ELF-1 (cell line): ENCODE measurements at places on chromosomes 1 and 21.

GRCh38 chr1:2314273-2314802, 77.0 kb downstream of the MORN1 start:
- peak; percentile 79 for DNase-seq

DNA sequence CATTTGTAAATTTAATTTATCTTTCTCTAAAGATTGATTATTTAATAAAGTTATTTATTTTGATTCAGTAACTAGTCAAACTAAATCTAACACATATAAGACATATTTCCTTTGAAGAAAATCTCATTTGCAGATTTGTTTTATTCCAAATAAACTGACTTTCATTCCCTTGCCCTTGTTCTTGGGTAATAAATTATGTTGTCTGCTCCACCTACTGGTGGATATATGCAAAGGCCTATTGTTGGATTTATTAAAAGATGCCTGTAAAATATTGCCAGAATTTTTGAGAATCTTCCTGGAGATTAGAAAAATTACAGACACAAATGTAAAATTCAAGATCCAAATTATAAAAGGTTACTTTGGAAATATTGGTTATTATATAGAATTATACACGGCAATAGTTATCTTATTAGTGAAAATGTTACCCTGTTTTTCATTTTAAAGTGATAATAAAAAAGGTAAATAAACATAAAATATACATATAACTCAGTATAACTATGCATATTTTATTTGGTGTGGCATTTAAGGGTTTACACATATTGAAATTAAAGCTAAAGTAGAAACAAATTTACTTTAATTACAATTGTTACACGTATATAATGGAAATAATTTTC, 116.1 kb downstream of the SPATA17 start:
- DNase-seq = no peak

DNA sequence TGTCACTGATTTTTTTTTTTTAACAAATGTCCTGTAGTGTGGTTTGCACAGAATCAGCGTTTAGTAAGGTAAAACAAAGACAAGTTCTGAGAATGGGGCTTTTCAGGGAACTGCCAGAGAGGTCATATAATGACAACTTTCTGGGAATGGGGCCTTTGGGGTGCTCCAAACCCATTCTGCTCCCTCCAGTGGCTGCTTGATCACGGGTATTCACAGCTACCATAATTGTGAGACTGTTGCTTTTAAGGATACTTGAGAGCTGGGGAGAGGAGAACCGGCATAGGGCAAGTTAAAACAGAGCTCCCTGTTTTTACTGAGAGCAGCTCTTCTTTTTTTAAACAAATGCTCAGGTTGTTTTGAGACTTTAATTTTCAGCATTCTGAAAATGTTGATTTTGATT, 48.2 kb downstream of the CYP2J2 start:
- DNase-seq = no peak

GRCh38 chr1:199859491-199859933, 168.0 kb upstream of the NR5A2 start:
- no peak for DNase-seq

GRCh38 chr1:53763461-53763860, 24.5 kb upstream of the GLIS1 start:
- no peak for DNase-seq

DNA sequence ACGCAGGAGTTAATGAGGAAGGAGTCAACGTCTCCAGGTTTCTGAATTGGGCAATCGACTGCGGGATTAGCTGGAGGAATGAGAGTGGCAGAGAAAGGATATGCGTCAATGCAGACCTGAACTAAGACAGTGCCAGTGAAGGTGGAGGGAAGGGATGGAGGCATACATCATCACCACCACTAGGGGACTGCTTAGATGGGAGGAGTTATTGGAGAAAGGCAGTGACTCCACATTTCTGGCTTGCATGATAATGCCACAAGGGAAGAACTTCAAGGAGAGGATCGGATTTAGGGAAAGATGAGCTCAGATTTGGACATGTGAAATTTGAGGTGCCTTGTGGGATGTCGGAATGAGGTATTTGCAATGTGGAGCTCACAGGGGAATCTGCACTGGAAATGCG, 17.5 kb downstream of the VASH2 start:
- DNase-seq = peak; percentile 76

GRCh38 chr1:193537266-193538002, 351.0 kb upstream of the B3GALT2 start:
- no peak for DNase-seq

- peak; percentile 38 for DNase-seq
These were observed 60.7 kb downstream of the HSF2BP start for GRCh38 chr21:43598416-43599120.

- no peak for DNase-seq
These were observed 131.5 kb downstream of the CNIH3 start for GRCh38 chr1:224747578-224747977.

- no peak for DNase-seq
These were observed 278.4 kb upstream of the SNX7 start for GRCh38 chr1:98382986-98383740.

DNA sequence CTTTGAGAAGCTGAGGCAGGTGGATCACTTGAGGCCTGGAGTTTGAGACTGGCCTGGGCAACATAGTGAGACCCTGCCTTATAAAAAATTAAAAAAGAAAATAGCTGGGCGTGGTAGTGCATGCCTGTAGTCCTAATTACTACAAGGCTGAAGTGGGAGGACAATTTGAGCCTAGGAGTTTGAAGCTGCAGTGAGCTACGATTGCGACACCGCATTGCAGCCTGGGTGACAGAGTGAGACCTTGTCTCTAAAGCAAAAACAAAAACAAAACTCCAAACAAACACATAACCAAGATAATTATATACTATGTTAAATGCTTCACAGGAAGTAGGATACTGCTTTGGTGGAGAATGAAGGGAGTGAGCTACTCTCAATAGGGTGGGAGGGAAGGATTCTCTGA, 5.4 kb upstream of the PAFAH2 start:
- no peak for DNase-seq

GRCh38 chr1:159959451-159959850, 5.4 kb upstream of the SLAMF9 start:
- DNase-seq = peak; percentile 71

DNA sequence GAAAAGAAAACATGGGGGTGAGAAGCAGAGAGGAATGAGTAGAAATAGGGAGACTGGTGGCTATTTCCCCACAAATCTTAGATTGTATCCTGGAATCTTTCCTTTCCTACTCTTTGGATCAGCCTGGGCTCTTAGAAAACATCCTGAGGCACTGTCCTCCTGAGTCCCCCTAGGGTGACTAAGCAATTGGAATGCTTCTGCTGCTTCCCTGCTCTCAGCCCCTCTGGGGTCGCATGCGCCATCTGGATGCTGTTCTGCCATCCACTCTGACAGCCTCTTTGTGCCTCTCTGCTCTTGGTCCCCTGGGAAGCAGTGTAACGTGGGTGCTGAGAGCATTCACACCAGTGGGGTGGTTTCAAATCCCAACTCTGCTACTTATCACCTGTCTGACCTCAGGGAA, 443.0 kb downstream of the SIPA1L2 start:
- DNase-seq = peak; percentile 52

DNA sequence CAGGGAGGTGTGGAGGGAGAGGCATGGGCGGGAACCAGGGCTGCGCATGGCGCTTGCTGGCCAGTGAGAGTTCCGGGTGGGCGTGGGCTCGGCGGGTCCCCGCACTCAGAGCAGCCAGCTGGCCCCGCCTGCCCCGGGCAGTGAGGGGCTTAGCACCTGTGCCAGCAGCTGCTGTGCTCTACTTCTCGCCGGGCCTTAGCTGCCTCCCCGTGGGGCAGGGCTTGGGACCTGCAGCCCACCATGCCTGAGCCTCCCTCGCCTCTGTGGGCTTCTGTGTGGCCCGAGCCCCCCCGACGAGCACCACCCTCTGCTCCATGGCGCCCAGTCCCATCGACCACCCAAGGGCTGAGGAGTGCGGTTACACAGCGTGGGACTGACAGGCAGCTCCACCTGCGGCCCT, 38.6 kb upstream of the WARS2 start:
- no peak for DNase-seq

DNA sequence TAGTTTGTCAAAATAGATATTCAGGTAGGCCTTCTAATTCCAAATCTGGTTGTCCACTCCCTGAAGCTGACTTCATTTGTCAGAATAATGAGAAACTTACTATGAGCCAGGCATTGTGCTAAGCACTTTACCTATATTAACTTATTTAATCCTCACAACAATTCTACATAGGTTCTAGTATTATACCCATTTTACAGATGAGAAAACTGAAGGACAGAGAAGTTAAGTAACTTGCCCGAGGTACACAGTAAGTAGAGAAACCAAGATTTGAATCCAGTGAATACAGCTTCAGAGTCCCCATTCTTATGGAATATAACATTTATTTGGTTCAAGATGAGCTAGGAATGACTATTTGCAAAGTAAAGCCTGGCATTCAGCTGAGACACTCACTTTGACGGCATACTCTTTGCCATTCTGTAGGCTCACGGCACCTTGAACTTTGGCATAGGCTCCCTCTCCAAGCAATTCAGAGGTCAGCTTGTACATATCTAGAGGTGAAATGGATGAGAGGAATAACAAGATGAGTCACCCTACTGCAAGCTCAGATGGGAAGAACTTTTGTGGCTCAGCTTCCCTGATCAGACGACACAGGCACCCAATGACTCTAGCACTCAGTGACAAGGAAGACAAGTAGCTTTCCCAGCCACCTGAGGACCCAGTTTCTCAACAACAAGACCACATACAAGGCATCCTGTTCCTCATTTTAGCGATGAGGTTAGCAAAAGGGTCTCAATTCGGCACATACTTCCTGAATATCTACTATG, 23.7 kb downstream of the MKNK1 start:
- DNase-seq = no peak

GRCh38 chr21:18424276-18424675, 20.7 kb upstream of the TMPRSS15 start:
- no peak for DNase-seq

GRCh38 chr1:221965252-221965651, 223.4 kb upstream of the DUSP10 start:
- no peak for DNase-seq

GRCh38 chr1:110250008-110250407, 39.9 kb downstream of the KCNC4 start:
- no peak for DNase-seq

DNA sequence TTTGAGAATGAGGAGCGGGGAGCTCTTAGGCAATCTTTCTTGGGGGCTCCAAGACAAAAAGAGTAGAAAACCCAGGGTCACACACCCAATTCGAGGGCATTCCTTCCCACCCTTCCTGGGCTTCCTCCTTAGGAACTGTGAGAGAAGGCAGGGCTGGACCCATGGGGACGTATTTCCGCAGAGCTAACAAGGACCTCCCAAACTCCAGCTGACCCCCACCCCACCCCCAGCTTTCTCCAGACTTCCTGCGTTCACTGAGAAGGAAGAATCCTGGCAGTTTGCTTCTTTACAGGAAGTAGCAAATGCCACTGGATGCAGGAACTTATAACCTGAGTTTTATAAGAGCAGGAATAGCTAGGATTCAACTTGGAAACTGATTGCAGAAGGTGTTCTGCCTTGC, 2.7 kb upstream of the LHX9 start:
- no peak for DNase-seq

DNA sequence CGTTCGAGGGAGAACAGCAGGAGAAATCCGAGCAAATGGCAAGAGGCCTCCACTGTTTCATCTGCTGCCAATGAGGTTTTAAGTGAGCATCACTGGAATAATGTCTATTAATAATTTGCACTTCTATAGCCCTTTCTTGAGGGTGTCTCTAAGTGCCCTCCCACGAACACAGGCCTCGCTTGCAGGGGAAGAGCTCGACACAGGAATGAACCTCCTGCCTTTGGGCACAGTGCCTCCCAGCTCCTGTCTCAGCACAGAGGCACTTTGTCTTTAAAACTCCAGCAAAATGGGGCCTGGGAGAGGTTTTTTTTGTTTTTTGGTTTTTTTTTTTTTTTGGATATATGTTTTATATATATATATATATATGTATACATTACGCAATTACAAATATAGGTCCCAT, 56.6 kb downstream of the OLIG1 start:
- DNase-seq = no peak

- no peak for DNase-seq
These were observed 49.3 kb upstream of the NEK2 start for GRCh38 chr1:211724687-211725196.

DNA sequence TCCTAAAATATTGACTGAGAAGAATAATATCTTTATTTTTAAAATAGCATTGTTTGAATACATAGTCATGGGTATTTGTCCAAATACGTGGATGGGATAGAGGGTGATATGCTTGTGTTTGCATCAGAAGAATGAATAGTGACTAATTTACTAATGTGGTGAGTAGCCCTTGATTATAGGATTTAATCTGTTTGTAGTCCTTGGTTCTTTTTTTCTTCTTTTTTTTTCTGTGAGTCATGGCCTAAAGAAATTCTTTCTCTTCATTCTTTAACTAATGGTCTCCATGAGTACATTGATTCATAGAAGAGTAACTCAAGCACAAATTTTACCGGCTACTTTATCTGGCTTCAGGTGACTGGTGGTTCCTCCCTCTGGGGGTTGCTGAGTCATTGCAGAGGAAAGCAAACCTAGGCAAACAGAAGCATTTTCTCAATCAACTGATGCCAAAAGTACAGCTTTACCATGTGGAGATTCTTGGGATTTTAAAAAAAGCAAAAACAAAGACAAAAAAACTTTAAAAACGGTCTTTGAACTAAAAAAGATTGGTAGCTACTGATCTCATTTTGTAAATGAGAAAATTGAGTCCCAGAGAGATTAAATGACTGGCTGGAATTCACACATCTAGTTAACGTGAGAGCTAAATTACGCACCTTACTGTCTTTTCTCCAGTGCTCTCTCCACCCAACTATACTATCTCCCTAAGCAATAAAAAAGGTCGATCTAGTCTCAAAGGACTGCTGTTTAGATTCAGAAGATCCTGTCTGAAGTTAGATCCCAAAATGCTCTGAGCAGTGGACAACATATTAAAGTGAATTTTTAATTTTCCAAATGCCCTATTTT, 40.5 kb downstream of the AK5 start:
- peak; percentile 38 for DNase-seq

DNA sequence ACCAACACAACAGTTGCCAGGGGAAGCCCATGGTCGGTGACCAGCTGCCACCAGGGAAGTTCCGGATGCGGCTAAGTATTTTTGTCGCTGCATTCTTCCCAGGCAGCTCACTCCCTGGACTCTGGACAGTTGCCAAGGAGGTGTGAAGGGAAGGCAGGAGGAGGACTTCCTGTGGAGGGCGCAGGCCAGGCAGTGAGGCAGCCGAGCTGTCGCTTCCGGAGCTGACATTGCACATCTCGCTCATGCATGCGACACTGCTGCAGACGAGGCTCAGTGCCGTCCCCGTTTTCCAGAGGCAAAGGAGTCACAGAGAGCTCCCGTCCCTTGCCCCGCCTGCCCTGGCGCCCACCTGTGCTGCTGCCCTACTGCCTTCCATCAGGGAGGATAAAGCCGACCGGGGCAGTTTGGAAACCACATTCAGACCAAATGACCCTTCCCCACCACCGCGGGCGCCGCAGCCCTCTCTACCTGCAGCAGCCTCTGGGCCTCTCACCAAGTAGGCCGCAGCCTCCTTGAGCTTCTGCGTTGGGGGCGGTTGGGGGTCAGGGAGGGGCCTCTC, 81.4 kb downstream of the NENF start:
- DNase-seq = peak; percentile 64

- DNase-seq = no peak
These were observed 126.0 kb downstream of the SYF2 start for GRCh38 chr1:25106352-25106751.
